ENCODE measurements at places on chromosomes 1 and 21.

DNA sequence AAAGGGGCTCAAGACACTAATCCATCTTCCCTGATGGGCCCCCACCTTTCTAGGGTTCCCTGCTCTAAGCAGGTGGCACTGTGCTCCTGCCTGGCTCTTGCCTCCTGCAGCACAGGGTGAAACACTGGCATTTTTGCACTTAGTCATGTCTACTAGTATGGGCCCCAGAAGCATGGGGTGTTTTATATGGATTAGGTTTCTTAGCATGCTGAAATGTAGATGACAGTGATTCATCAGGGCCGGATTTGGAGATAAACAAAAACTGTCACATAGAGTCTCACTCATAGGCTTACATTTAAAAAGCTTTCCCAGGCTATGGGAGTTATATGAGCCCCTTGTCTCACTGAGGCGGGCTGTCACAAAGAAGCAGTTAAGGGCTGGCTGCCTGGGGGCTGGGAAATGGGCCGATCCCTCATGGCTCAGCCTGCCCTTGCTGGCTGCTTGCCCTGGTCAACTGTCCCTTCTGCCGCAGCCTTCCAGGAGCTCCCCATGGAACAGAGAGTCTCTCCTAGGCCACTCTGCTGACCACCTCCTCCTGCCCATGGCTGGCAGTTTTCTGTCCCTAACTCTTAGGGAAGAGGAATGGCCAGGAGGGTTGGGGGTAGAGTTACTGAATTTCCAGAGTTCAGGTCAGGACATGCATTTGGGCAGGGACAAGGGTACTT is 6.5 kb downstream of the GALNT2 start:
- peak; percentile 34 for ATAC-seq

DNA sequence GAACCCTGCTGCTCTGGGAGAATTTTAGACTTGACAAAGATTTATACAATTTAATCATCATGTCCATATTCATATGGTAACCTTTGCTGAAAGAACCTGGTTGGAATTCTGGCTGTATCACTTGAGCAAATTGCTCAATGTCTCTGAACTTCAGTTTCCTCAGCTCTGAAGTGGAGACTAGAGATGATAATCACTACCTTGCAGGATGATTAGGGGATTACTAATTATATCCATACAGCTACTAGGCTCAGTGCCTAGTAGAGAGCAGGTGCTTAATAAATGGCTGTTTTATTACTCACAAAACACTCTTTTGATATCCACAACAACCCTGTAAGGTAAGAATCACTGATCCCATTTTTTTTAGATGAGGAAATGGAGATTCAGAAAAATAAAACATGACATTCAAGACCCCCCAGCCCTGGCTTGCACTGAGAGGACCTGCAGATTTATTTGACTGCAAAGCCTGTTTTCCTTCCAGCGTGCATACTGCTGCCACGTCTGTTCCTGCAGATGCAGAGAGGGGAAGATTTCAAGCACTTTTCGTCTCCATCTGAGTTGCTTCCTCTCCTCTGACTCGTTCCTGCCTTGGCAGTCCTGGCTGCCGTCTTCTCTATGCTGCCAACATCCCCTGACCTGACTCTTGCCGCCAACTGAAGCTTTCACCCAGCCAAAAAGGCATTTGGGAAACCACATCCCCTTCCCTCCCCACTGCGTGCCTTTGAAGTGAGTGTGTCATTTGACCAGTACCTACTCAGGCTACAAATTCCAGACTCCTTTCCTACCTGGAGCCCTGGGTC is 203.0 kb downstream of the PLPP3 start:
- ATAC-seq, result no peak

DNA sequence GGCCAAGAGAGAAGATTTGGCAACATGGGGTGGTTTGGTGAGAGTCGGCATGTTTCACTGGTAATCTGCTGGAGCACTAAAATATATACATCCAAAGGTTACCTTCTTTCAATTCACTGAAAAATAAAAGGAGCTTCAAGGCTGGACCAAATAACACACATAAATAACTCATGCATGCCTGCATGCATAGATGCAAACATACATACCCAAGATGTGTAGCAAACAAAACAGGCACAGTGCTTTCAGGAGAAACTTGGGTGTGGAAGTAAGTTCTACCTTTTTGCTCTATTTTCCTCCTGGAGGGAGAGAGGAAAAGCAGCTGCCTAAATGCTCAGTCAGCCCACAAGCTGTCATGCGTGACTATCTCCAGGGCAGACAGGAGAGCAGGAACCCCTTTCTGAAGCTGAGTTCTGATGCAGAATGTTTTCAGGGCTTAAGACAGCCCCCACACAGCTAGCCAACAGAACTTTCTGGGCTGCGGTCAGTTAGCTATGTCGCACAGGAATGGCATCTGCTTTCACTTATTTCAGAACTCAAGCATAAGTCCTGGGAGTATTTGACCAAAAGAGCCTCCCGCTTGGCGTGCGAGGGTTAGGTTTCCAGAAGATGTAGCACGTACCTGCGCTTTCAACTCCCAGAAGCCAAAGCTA is 166.2 kb downstream of the TOMM20 start:
- ATAC-seq, result no peak

DNA sequence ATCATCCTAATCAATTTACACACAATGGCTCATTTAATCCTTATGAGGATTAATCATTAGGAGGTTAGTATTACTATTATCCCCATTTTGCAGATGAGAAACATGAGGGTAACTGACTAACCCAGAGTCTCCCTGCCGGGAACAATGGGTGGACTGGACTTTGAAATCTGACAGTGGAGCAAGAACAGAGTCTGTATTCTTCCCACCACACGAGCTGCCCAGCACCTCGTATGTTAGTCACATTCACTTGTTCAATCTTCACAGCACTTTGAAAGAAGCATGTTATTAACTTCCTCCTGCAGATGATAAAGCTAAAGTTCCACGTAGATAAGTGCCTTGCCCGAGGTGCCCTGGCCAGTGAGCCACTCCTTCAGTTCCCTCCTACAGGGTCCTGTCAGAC is 12.4 kb downstream of the C8B start:
- ATAC-seq, result no peak

DNA sequence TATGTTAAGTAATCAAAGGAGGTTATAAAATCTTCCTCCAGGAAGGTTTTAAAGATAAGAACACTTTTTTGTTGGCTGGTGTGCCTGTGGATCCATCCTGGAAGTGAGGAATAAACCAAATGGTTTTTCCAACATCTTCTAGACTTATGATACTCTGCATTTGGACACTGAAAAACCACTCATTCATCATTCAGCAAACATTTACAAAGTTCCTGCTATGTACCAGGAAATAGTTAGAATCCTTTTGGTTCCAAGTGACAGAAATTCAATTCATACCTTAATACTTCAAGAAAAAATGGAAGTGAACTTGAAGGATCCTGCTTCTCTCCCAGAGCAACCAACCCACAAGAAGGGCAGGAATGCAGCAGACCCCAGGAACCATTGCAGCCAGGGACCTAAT is 39.6 kb upstream of the PIGC start:
- ATAC-seq, result no peak

- ATAC-seq, result no peak
These were observed 10.1 kb downstream of the DOP1B start for GRCh38 chr21:36166705-36167104.

DNA sequence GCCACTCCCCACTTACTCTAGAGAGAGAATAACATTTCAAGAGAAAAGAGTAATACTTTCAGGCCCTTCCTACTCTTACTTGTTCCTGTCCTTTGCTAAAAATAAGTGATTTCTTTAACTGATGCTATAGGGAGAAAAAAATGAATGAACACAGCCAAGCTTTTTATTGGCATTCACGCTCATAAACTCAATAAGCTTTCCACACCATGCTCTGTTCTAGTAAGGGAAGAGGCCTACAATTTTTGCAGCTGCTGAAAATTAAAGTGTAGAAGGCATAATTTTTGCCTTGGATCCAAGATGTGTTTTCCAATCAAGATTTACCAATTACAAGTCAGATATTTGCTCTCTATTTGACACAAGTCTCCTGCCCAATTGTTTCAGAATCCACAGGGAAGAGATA is 188.1 kb upstream of the RGS18 start:
- no peak for ATAC-seq

DNA sequence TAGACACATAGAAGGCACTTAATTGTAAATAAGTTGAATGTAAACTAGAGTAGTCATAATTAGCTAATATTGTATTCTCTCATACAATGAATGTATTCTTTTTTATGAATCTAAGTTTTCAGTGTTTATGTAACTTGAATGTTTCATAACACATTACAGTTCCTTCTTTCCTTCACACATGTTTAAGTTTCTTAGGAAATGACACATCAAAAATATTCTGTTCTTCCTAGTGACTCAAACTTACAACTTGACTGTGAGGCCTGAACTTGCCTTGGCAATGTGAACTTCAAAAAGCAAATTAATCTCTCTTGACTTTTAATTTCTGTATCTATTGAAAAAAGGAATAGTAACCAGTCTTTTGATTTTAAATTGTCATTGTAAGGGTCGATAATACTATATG is 700.1 kb downstream of the KCNT2 start:
- ATAC-seq, result no peak

DNA sequence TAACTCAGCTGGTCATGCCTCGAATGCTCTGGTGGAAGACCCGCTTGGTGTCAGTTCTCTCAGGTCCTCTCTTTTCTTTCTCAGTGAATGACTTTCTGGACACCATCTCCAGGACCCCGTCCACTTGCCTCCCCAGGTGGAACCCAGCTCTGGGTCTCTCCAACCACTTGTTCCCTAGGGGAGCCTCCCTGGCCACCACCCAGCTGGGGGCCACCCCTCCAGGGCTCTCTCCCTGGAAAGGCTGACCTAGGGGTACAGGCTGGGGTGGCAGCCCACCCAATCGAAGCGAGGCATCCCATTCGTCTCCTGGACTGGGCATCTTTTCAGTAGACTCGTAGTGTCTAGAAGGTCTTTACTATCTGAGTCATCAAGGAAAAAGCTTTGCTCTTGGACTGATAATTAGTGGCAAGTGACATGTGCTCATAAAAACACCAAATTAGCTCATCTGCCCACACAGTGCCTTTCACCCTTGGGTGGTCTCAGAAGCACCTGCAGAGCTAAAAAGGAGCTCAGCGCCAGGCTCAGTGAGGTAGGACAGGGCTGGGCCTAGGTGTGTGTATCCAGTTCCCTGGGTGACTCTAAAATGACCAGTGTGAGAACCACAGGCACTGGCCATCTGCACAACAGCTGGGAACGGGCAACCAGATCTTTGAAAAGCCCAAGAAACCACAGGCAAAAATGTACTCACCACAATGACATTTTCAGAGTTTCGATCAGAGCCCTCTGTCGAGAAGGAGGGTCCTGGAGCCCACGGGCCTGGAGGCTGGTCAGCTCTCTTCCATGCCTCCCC is 2.4 kb upstream of the PDXK start:
- no peak for ATAC-seq

DNA sequence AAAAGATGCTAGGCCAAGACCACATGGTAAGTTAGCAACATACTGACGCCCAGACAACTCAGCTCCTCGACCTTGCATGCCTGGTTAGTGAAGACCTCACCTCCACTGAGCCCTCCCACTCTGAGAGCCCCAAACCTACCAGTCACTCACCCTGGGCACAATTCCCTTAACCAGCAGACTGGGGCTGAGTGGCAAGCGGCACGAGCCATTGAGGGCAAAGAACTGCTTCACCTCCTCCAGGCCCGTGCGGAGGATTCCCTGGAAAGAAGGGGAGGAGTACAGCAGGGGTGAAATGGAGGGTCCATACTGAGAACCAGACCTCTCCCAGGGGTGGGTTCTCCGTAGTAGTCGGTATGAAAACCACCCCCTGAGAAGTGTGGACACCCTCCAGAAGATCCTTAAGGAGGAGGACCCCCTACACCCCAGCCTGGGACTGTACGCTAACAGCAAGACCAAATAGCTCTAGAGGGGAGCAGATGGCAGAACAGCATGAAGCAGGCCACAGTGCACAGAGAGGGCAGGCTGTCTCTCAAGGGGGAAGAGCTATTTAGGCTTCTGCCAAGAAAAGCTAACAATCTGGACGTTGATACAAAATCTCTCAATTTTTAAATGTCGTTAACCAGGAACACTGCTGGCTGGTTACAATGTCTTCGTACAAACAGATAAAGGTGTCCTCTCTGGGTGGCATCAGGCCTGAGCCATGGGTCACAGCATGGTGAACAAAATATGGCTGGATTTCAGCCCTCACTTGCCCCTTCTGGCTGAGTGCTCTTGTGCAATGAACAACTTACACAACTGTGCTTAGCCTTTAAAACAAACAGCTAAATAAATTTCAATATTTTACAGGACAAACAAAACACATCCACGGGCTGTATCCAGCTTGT is 31.0 kb upstream of the PPP1R15B start:
- no peak for ATAC-seq

DNA sequence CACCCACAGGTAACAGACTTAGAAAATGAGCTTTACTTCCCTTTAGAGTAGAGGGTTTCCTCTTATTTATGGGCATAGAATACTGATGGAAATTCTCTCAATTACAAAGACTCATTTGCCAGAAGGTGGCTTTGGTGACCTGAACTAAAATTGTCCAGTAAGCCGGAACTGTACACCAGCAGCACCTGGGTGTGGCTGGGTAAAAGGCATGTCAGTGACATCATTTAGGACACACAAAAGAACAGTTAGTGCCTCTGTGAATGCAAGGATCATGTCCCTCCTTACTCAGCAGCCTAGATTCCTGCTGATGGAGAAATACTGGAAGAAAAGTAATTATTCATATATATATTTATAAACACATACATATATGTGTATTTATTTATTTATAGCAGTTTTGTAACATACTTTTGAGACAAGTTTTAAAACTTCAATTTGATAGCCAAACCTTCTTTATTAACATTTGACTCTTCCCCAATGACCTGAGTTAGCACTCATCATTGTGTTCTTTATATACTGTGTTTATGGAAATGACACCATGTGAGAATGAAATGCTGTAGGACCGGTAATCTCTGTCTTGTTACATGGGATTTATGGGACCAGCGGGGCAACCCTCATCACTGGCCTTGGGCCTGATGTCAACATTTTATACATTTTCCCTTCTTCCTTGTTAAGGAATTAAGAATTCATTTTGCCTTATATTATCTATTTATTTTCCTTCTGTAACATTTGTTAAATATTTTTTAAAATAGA is 274.4 kb downstream of the BRINP2 start:
- no peak for ATAC-seq

DNA sequence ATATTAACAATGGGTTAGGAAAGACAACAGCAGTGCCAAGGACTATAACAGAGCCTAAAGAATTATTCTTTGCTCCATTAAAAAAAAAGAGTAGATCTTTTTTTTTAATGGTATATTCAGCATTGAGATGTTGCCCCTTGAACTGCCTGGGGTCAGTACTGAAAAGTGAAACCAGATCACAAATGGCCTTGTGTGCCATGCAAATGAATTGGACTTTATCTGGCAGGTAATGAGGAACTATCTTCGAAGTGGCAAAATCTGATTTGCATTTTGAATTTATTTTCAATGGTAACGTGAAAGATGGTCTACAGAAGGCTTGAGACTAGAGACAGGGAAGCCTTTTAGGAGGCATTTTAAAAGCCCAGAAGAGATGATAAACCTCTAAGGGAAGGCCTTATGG is 21.4 kb upstream of the PKN2 start:
- no peak for ATAC-seq

- no peak for ATAC-seq
These were observed 390.4 kb downstream of the TGFB2 start for GRCh38 chr1:218735436-218736032.

DNA sequence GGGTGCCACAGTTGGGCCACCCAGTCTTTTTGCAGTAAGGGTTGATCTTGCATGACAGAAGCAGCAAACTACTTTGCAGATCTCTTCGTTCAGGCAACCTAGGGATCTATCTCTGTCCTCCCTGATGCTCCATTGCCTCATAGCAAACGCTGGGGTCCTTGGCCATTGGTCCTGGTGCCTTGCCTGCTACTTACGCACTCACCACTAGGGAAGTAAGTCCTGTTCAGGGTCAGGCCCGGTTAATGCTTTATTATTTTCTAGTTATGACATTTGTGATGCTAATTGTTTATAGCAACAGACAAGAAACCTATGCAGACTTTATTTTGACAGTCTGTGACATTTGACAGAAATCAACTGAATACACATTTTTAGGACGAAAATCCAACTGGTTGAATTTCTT is 326.5 kb upstream of the FMN2 start:
- no peak for ATAC-seq

All from activated CD4-positive, CD25-positive, alpha-beta regulatory T cell treated with anti-CD3 and anti-CD28 coated beads, Interleukin-2, amount 50 U/mL, for 24 hours (primary cell).